ENCODE measurements at places on chromosomes 6 and 20.

DNA sequence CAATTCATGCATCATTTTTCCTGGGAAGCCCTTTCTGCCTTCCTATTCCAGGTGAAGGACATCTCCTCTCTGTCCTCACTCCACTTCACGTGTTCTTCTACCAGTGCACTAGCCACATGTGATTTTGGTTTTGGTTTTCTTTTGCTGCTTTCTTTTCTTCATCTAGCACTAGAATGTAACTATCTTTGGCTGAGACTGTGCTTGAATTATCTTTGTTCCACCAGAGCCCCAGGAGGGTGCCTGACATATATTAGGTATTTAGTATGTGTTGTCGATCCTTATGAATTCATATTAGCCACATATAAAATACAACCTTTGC lies 79.9 kb downstream of the VGLL2 start:
- no peak for DNase-seq

GRCh38 chr6:16949716-16950115 lies 152.1 kb upstream of the STMND1 start:
- no peak for DNase-seq

DNA sequence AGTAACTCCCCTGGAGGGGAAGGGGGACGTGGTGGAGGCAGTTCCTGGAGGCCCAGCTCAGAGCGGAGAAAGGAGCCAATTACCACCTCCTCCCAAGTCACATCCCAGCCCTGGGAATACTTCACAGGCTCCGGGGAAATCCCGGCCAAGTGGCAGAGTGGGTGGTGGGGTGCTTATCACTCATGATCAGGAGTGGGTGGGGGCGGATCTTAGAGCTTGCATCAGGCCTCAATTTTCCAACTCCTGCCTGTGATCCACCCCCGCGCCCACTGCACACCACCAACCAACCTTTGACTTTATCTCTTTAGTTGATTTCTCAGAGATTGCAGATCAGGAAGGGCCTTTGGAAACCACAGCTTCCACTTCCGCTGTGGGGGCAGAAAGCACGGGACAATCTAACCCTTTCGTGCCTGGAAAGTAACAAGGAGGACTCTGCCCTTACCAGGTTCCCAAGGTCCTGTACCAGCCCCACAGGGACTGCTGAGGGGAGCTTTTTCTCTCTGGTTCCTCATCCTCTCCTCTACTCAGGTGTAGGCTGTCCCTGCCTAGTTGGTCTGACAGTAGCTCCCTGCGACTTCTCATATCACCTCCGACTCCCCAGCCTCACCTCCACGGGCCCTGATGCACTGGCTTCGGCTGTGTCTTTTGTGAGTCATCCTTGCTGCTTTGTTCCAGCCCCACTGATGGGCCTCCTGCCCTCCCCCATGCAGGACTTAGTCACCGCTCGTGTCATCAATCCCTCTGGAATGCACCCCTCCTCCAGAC lies 24.9 kb upstream of the IER3 start:
- peak; percentile 35 for DNase-seq

DNA sequence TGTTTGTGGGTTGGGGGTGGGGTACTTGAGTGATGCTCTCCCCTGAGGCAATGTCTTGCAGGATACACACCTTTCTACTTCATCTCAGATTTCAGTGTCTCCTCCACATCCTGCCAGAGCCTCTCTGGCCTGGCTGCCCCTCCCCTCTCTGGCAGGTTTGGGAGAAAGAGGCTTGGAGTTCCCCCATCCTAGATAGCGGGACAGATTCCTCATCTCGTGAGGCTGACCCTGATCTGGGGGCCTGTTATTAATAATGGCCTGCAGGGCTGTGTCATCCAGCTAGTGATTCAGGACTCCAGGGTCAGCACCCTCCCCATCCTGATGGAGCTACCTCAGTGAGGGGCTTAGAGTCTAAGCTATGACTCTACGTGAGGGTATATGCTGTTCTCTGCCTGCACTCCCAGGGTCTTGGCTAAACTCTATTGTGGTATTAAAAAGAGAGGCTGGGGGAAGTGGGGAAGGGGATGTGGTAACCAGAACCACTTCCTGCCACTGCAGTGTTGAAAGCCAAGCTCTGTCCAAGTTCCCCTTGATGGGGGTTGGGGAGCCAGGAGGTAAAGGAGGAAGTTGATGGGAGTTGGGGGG lies 3.7 kb upstream of the MMP9 start:
- DNase-seq = no peak

- no peak for DNase-seq
Measured at GRCh38 chr6:54244430-54244829, 63.8 kb upstream of the TINAG start.

- no peak for DNase-seq
Measured at GRCh38 chr20:63325554-63326313, 32.7 kb downstream of the COL20A1 start.

GRCh38 chr20:41567615-41568014 lies 50.6 kb downstream of the CHD6 start:
- DNase-seq = no peak

DNA sequence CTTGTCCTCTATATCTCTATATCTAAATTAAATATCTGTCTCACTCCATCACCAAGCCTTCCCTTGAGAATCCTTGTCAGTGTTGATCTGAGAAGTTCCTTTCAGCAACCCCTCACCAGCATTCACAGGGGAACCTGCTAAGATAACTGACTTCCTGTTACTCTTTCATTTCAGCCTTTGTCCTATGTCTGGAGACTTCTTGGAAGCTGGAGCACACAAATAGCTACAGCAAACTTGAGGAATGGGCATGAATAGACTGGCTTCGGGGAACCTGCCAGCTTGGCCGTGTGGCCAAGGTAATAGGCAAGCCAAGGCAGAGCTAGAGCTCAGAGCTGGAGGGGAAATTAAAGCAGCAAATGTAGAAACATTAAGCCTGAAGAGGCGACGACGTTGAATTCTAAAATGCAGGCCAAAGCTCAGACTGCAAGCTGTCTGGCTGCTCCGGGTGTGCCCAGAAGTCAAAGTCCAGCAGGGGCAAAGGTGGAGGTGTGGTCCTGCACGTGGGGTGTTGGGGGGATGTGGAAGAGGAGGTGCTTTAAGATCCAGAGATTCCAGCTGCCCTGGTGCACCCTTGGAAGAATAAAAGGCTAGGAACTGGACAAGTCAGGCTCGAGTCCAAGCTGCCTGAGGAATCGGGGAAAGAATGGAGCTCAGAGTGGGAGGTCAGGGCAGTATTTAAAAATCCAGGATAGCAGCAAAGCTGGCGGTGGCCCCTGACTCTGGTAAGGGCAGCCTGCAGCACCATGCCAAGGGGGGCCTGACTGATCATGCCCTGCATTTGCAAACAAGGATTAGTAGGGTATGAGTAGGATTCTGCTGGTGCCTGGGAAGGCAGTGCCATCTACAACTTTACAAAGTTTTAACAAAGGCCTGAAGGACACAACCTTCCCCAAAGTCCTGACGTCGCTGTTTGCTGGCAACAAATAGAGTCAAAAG lies 185.0 kb upstream of the SGK1 start:
- DNase-seq = no peak

DNA sequence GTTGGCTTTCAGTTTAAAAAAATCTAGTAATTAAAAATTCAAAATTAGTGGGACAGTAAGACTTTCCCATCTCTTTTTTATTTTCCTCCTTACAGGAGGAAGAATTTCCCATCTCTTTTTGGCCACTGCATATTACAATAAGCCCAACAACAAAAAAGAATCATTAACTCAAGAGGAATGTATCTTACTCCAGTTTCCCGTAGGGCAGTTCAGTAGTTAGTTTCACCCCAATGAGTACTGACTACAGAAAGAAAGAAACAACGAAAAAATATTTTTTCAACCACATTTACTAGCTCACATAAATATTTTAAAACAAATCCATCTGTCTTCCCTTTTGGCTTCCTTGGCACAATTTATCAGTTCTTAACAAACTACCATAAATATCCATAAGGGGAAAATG lies 14.9 kb upstream of the BLOC1S5 start:
- DNase-seq = no peak

GRCh38 chr6:46323312-46323965 lies 152.7 kb upstream of the ENPP5 start:
- no peak for DNase-seq

DNA sequence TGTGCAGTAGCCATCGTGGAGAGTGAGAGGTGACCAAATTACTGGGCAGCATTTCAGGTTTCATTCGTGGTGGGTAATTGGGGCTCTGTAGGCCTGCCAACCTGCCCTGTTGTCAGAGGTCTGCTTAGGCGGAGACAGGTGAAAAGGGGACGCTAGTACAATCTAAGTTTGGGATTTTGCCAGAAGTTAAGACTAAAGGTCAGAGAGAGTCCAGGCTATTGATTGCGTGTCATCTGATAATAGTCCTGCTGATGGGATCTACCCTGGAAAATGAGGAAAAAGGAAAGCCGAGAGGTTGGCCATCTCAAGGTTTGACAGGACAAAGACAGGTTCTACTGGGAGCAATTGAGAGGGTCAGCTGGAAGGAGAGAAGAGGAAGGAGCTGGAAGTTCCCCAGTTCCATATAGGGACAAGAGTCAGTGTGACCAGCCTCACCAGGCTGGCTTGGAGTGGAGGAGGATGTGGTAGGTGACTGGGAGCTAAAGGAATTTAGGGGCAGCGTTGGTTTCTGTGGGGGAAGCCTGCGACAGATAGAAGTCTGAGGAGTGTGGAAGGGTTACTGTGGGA lies 10.9 kb downstream of the ARFGEF2 start:
- DNase-seq = no peak

- DNase-seq = no peak
Measured at GRCh38 chr20:39395478-39396291, 433.5 kb downstream of the DHX35 start.

- no peak for DNase-seq
Measured at GRCh38 chr6:8180327-8181159, 78.2 kb upstream of the EEF1E1 start.

DNA sequence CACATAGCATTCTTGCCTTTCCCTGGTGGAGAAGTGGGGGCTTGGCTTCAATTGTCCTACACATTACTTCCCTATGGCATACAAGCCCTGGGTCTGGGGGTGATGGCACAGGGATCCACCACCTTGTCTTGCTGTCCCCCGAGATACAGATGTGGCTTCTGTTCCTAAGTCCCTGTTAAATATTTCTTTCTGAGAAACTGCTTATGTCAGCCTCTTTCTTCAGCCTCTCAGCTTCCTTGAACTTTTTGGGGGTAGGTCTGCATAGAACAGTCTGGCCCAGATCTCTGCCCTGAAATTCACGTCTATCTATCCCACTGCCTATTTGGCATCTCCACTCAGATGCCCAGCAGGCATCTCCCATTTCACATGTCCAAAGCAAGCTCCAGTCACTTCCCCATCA lies 177.4 kb downstream of the SCP2D1 start:
- no peak for DNase-seq

Measured in GM10248 (cell line).